ENCODE measurements at places on chromosomes 16 and 17. TPM values are rescaled to one million over a fixed set of nuclear protein-coding genes. Genes with fewer than 3 reads are reported as not detected.

Gene KRTAP17-1
- not detected for polyA plus RNA-seq

Gene ITGAD
- 0.09 TPM for polyA plus RNA-seq

Gene CLEC3A
- polyA plus RNA-seq, result not detected

Gene ZNF423
- polyA plus RNA-seq, result 8.7 TPM

Gene PRR11
- polyA plus RNA-seq, result 0.36 TPM

Gene TNFSF12
- 100 TPM for polyA plus RNA-seq

Gene RAB37
- 2.2 TPM for polyA plus RNA-seq

Gene AXIN2
- 7.5 TPM for polyA plus RNA-seq

Gene CHST5
- not detected for polyA plus RNA-seq

Gene KCNJ12
- 0.12 TPM for polyA plus RNA-seq

Gene PRSS8
- polyA plus RNA-seq, result 159 TPM

Gene TIMP2
- 37.2 TPM for polyA plus RNA-seq

Gene CDH13
- 1.0 TPM for polyA plus RNA-seq

Gene TBC1D3G
- not detected for polyA plus RNA-seq

Gene SLC6A2
- polyA plus RNA-seq, result 0.18 TPM

Gene PABPN1L
- 0.09 TPM for polyA plus RNA-seq

Gene CD300H
- polyA plus RNA-seq, result 0.52 TPM

Gene MPP2
- 0.61 TPM for polyA plus RNA-seq

Gene CX3CL1
- polyA plus RNA-seq, result 24.7 TPM

Gene HSD17B2
- polyA plus RNA-seq, result 16.8 TPM

Gene WNT9B
- 0.22 TPM for polyA plus RNA-seq

Gene MPV17L
- polyA plus RNA-seq, result 12.7 TPM

Gene SLC9A5
- polyA plus RNA-seq, result 0.82 TPM

Gene FOXJ1
- not detected for polyA plus RNA-seq

Gene MYH11
- 24.8 TPM for polyA plus RNA-seq

Gene PYDC1
- not detected for polyA plus RNA-seq

Gene KRT31
- polyA plus RNA-seq, result not detected

Gene SLFN12
- polyA plus RNA-seq, result 4.4 TPM

Gene CDC6
- polyA plus RNA-seq, result 3.1 TPM

Gene CBX2
- polyA plus RNA-seq, result 0.79 TPM

Gene MLKL
- 13.4 TPM for polyA plus RNA-seq

Gene ZFHX3
- 2.5 TPM for polyA plus RNA-seq

Gene RDM1
- not detected for polyA plus RNA-seq

Gene KRT33A
- not detected for polyA plus RNA-seq

Gene ADAMTS18
- 0.79 TPM for polyA plus RNA-seq

Gene ABCA9
- polyA plus RNA-seq, result 1.8 TPM
